ENCODE measurements at places on chromosomes 5 and 9.

DNA sequence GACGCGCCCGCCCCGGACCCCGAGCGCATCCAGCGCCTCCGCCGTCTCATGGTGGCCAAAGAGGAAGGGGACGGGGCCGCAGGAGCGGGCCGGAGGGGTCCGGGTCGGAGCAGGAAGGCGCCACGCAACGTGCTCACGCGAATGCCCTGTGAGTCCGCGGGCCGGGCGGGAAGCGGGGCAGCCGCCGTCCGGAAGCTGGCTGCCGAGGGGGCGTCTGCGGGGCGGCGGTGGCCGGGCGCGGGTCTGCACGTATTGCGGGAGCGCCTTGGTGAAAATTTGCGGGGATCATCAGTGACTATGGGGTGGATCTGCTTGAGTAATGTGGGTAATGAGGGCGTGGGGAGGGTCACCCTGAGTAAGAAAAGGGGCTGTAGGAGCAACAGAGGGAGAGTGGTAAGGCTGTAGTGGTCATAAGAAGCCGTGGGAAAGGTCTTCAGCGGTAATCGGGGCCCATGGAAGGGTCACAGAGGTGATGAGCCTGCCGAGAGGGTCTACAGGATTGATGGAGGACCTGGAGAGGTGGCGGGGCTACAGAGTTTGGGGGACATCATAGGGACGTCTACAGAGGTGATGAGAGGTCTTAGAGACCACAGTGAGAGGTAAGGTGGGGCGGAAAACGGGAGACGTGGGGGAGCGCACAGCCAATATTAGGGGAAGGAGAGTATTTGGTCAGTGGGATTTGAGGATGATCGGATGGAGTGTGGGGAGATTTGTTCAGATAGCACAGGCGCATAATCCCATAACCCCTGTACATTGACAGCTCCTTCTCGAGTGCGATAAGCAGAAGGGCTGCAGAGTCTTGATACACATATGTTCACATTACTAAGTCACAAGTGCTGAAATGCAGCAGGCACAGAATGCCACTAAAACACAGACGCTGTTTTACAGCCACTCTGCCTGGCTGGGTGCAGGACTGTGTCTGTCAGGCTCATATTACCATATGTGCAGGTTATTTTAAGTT is 819 bp downstream of the LSM11 start:
- DNase-seq: no peak

DNA sequence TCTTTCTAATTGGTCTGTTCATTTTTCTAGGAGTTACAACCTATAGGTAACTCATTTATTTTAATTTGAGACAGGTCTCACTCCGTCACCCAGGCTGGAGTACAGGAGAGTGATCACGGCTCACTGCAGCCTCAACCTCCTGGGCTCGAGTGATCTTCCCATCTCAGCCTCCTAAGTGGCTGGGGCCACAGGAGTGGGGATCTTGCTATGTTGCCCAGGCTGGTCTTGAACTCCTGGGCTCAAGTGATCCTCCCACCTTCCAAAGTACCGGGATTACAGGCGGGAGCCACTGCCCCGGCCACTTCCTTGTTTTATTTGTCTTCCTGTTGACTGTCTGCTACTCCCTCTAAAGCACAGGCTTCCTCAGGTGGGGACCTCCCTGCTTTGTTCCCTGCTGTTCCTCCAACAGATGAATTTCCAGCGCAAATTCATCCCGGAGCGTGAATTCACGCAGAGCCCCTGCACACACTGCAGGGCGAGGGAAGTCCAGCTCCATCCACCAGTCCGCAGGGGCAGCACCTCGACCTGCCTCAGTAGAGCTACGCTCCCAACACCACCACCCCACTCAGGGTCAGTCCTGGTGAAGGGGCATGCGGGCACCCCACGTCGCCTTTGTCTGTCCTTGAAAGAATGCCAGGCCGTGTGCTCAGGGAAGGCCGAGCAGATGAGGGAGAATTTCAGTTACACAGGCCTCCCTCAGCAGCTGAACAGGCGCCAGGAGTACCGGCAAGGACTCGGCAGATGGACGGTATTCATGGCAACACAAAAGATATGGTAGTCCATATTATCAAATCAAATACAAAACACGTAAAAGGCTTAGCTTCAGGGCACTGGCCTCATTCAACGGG is 6.3 kb downstream of the QSOX2 start:
- DNase-seq: no peak

GRCh38 chr5:132054031-132054696 is 6.3 kb upstream of the IL3 start:
- DNase-seq: peak; percentile 3

GRCh38 chr5:175444060-175444904 is at the start of gene DRD1:
Gene DRD1, minus strand, starts transcription at chr5:175444182. Its CDS starts 1,083 bp downstream, at chr5:175443099.
- no peak for DNase-seq

DNA sequence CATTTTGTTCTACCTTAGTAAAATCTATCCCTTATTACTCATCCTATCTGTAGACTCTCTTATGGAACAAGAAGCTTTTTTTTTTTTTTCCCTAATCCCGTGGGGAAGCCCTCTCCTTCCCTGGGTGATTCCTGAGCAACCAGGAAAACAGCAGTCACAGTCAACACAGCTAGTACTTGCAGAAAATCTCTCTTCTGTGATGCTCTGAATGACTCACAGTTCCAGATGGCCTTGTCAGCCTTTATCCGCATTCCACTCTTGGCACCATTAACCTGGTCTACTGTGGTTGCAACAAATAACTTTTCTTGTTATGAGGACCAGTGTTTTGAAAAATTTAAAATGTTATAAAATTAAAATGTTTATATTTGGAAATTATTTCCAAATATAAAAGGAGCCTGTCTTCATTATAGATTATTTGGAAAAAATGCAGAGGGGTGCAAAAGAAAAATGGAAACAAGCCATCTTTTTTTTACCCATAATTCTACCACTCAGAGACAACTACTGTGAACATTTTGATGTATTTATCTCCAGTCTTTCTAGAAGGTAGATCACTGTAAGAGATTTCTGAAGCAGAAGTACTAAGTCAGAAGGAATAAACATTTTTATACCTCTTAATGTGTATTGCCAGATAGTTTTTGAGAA is 486.7 kb downstream of the RAB3C start:
- peak; percentile 22 for DNase-seq

Data from prostate gland (tissue), 2 donors.